Stomach (tissue), 19 donors: ENCODE measurements at places on chromosomes 7 and 10.
A peak's percentile ranks its signal among the peaks of the same experiment; 100 is the strongest.

- H3K4me1 ChIP-seq = peaks cover 16% of the 10 kb centered on the region
- H3K27ac ChIP-seq = no peak overlapping the region
- DNase-seq = no peak
- H3K27me3 ChIP-seq = no peaks in the 10 kb centered on the region
- no peak overlapping the region for H3K4me3 ChIP-seq
- H3K36me3 ChIP-seq = peaks cover 26% of the 10 kb centered on the region
Measured at GRCh38 chr7:5494320-5494682, 70.7 kb upstream of the TNRC18 start.

- H3K4me3 ChIP-seq = no peak overlapping the region
- H3K27me3 ChIP-seq = no peaks in the 10 kb centered on the region
- no peak for DNase-seq
- no peaks in the 10 kb centered on the region for H3K36me3 ChIP-seq
Measured at GRCh38 chr7:107700570-107700969, 39.9 kb downstream of the SLC26A4 start.

GRCh38 chr10:97412891-97413304 is 11.8 kb upstream of the RRP12 start:
- H3K4me3 ChIP-seq = no peak overlapping the region
- H3K27ac ChIP-seq = peak overlapping the region; percentile 10
- no peaks in the 10 kb centered on the region for H3K36me3 ChIP-seq
- no peak for DNase-seq
- peaks cover 10% of the 10 kb centered on the region for H3K4me1 ChIP-seq

DNA sequence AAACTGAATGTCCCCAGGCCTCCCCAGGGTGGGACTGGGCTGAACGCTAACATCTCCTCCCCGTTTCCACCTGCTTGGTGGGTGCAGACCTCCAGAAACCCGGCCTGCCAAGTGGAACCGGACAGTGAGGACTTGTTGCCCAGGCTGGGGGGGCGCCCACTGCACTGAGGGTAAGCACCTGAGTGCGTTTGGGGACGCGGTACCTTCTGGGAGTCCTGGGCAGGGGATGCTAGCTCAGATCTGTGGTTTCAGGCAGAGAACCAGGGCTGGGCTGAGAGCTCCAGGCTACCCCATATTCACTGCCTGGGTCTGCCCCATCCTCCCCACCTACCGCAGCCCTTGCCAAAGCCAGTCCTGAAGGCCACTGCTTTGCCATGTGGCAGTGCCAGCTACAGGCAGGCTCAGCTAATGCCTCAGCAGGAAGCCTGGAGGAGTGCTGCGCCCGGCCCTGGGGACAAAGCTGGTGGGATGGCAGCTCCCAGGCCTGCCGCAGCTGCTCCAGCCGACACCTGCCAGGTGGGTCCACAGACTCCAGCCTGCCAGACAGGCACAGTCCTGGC is 3.5 kb upstream of the ZNF467 start:
- no peak overlapping the region for H3K27ac ChIP-seq
- peaks cover 13% of the 10 kb centered on the region for H3K4me1 ChIP-seq
- no peaks in the 10 kb centered on the region for H3K36me3 ChIP-seq
- H3K4me3 ChIP-seq = no peak overlapping the region

DNA sequence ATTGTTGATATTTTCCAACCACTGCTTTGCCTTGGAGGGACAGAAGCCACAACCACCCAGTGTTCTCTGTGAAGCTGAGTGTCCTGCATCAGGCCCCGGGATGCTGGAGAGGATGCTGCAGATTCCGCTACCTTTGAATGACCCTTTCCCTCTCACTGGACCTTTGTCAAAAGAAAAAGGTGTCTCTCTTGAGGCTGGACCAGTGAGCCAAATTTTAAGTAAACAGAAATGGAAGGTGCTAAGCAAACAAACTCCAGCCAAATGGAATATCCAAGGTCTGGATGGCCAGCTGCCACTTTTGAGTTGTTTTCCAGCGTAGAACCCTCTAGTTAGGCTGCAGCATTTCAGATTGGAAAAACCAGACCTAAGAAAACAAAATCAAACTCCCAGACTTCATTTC is 145.5 kb downstream of the TRIL start:
- H3K27ac ChIP-seq = no peak overlapping the region
- DNase-seq = no peak
- no peak overlapping the region for H3K4me3 ChIP-seq
- H3K4me1 ChIP-seq = peaks cover 27% of the 10 kb centered on the region
- H3K27me3 ChIP-seq = no peaks in the 10 kb centered on the region

DNA sequence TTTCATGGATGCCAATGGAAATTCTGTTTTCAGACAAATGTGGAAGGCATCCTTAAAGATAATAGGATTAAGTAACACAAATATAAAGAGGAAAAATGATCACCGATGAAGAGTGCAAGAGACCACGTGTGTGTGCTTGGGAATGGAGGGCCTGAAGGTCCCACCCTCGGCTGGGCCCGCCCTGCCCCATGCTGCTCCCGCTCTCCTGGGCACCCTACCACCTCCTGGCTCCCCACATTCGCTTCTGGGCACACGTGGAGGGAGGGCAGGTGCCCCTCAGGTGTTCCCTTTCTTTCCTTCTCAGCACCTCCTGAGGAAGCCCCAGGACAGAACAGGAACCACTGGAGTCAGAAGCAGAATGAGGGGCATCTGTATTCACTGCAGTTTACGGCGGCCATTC is 367.6 kb downstream of the DNAJB6 start:
- no peaks in the 10 kb centered on the region for H3K36me3 ChIP-seq
- H3K27me3 ChIP-seq = no peaks in the 10 kb centered on the region
- DNase-seq = no peak
- H3K4me1 ChIP-seq = no peaks in the 10 kb centered on the region
- H3K4me3 ChIP-seq = no peak overlapping the region

GRCh38 chr7:139183878-139184338 is 47.1 kb upstream of the UBN2 start:
- H3K4me1 ChIP-seq = no peaks in the 10 kb centered on the region
- no peak for DNase-seq
- peaks cover 34% of the 10 kb centered on the region for H3K36me3 ChIP-seq
- no peaks in the 10 kb centered on the region for H3K27me3 ChIP-seq

DNA sequence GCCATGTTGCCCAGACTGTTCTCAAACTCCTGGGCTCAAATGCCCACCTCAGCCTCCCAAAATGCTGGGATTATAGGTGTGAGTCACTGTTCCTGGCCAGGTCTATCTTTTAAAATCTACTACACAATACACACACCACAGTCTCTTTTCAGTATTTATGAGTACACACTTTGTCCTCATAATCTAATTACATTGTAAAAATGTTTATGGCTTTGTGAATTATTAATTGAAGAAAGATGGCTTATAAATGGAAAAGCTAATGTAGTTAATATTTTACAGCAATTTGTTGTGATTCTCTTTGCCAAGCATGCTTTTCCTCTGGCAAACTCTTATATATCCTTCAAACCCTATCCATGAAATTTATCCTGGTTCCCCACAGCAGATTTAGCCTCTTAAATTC is 22.0 kb downstream of the LAMB4 start:
- H3K27me3 ChIP-seq = no peaks in the 10 kb centered on the region
- H3K36me3 ChIP-seq = no peaks in the 10 kb centered on the region
- no peak overlapping the region for H3K4me3 ChIP-seq
- no peak for DNase-seq
- H3K27ac ChIP-seq = no peak overlapping the region

- H3K36me3 ChIP-seq = no peaks in the 10 kb centered on the region
- H3K27ac ChIP-seq = no peak overlapping the region
- no peak overlapping the region for H3K4me3 ChIP-seq
Measured at GRCh38 chr7:72413886-72414285, 1.7 kb upstream of the CALN1 start.

DNA sequence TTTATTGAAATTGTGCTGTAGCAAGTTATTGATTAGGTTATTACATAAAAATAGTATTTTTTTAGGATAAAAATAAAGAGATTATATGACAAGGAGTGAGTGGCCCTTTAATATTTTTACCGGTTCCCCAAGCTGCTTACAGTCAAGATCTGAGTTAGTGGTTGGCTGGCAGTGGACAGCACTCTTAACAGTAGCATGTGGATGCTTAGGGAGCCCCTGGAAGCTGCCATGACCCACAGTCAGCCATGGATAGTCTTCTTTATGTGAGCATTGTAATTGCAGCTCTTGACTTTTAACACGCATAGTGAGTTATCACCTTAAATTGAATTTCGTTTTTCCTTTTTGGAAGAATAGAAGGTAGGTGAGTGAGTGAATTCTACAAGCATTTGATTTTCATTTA is 22.1 kb downstream of the RAB18 start:
- H3K27ac ChIP-seq = no peak overlapping the region
- no peaks in the 10 kb centered on the region for H3K36me3 ChIP-seq
- no peak overlapping the region for H3K4me3 ChIP-seq
- peaks cover 57% of the 10 kb centered on the region for H3K4me1 ChIP-seq
- DNase-seq = no peak
- no peaks in the 10 kb centered on the region for H3K27me3 ChIP-seq

- no peaks in the 10 kb centered on the region for H3K4me1 ChIP-seq
- H3K4me3 ChIP-seq = no peak overlapping the region
- no peak for DNase-seq
- H3K27me3 ChIP-seq = no peaks in the 10 kb centered on the region
Measured at GRCh38 chr10:130807096-130807495, 504.4 kb downstream of the TCERG1L start.

GRCh38 chr10:17607603-17608332 is 9.4 kb downstream of the HACD1 start:
- peak; percentile 79 for DNase-seq
- H3K36me3 ChIP-seq = no peaks in the 10 kb centered on the region
- H3K4me1 ChIP-seq = peaks cover 12% of the 10 kb centered on the region
- no peak overlapping the region for H3K4me3 ChIP-seq
- H3K27me3 ChIP-seq = no peaks in the 10 kb centered on the region
- H3K27ac ChIP-seq = no peak overlapping the region

- no peaks in the 10 kb centered on the region for H3K27me3 ChIP-seq
- H3K36me3 ChIP-seq = no peaks in the 10 kb centered on the region
- H3K27ac ChIP-seq = no peak overlapping the region
- peak; percentile 36 for DNase-seq
Measured at GRCh38 chr7:116732788-116733694, 61.0 kb downstream of the MET start.

DNA sequence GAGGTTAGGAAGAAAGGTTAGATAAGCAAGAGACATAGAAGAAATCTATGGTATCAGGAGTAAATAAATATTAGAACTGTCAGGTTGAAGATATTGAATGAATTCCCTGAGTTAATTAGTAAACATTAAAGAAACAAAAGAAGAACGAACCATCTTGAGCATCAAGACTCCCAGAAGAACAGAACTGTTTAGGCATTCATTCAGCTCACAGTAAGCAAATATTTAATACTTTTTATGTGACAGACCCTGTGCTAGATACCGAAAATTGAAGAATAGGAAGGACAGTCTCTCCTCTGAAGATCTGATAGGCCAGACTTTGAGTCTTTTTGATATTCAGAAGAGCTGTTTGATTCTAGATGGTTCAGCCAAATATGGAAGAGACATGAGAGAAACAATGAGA is 731.5 kb downstream of the XPNPEP1 start:
- no peaks in the 10 kb centered on the region for H3K4me1 ChIP-seq
- H3K36me3 ChIP-seq = no peaks in the 10 kb centered on the region
- no peaks in the 10 kb centered on the region for H3K27me3 ChIP-seq
- no peak overlapping the region for H3K4me3 ChIP-seq
- DNase-seq = no peak
- no peak overlapping the region for H3K27ac ChIP-seq

DNA sequence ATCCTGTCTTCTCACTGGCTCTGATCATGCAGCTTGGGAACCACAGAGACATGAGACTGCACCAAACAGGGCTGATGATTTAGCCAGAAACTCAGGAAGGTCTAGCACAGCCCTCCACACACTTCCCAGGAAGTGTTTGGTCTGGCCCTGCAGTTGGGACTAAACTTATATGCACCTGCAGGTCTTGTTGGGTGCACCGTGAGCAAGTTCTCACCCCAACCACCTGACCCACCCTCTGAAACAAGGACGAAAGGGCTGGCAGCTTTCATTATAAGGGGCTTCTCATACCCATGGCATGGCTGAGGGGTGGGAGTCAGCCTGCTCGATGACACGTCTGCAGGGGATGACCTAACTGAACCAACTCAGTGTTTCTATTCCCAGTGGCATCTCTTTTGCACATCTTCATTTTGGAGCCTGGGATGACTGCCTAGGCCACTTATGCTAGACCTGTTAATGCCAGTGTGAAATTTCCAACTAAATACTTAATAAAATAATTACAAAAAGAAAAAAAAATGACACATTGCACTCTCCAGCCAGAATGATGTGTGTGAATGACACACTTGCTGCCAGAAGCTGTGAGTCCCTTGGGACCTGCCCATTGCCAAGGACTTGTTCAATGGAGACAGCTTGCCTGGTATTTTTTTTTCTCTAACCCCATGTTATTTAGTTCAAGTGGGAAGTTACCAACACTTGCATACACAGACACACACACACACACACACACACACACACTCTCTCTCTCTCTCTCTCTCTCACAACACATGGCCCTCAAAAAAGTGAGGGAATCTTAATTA is 102.6 kb downstream of the NEURL1 start:
- H3K36me3 ChIP-seq = peaks cover 4% of the 10 kb centered on the region

DNA sequence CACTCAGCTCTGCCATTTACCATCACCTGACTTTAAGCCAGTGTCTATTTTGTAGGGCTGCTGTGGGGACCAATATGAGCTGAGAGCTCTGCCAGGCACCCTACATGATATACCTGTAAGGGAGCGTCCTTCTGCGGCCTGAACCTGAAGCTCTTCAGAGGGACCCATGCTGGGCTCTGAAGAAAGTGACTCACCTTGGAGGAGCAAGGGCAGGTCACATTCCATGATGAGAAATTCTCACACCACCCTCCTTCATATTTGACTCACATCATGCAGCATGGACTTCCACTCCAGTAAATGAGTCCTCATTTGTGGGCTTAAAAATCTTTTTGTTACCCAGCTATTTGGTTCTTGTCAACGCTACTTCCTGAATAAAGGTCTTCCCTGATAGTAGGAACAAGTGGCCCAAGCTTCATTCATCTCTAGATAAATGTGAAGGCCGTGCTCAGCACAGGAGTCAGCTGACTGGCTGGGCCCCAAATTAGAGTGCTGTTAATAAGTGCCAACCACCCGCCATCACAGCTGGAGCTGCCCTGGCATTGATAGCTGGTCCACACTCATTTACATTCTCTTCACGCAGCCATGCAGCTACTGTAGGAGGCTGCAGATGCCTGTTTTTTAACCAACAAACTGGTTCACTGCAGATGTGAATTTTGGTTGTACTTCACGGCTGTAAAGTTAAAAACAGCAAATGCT is 78.4 kb downstream of the RNF216 start:
- peak overlapping the region; percentile 94 for H3K27ac ChIP-seq
- H3K36me3 ChIP-seq = peaks cover 55% of the 10 kb centered on the region
- no peaks in the 10 kb centered on the region for H3K27me3 ChIP-seq
- DNase-seq = peak; percentile 64

- no peak for DNase-seq
- no peak overlapping the region for H3K4me3 ChIP-seq
- H3K27me3 ChIP-seq = no peaks in the 10 kb centered on the region
- no peaks in the 10 kb centered on the region for H3K36me3 ChIP-seq
- peaks cover 15% of the 10 kb centered on the region for H3K4me1 ChIP-seq
- no peak overlapping the region for H3K27ac ChIP-seq
Measured at GRCh38 chr7:28065721-28066285, 114.8 kb downstream of the JAZF1 start.

DNA sequence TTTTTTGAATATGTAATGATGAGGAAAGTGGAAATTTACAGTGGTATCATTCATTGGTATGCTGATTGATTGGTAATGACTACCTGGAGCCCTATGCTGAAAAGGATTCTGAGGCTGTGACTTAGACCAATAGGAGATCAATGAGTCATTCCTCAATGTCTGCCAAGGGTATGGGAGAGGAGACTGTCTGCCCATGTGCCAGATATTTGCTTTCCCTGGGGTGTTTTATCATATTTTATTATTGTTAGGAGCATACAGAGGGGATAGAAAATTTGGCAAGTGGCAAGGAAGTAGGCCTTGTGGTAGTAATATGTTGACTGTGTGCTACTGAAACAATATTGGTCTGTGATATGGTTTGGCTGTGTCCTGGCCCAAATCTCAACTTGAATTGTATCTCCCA is 54.8 kb downstream of the ASAH2B start:
- DNase-seq = no peak
- H3K27me3 ChIP-seq = no peaks in the 10 kb centered on the region
- H3K4me3 ChIP-seq = no peak overlapping the region
